ENCODE measurements at places on chromosomes 3 and 15. TPM values are rescaled to one million over a fixed set of nuclear protein-coding genes. Genes with fewer than 3 reads are reported as not detected.

- DNase-seq = no peak
These were observed 112.2 kb downstream of the OXNAD1 start for GRCh38 chr3:16377196-16377595.

DNA sequence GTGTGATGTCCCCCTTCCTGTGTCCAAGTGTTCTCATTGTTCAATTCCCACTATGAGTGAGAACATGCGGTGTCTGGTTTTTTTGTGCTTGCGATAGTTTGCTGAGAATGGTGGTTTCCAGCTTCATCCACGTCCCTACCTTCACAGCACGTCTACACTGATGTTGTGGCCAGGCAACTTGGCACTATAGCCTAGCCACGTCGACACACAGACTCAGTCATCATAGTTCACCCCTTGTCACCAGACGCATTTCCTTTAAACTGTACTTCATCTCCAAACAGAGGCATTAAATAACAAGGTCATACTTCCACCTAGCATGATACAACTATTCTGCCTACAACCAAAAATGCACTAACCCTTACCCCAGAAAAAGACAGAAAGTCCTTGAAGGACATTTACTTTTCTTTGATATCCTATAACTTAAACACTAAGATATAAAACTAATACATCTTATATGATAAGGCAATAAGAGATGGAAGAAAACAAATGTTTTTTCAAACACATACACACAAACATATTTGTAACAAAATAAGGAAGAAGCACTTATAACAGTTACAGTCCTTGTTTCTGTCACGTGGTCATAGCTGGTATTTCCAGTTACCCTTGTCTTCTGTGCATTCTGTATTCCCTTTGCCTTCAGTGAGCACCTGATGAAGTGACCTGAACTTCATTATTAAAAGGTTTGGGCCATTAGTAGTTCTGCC lies 121.4 kb downstream of the KLF13 start:
- DNase-seq = no peak

DNA sequence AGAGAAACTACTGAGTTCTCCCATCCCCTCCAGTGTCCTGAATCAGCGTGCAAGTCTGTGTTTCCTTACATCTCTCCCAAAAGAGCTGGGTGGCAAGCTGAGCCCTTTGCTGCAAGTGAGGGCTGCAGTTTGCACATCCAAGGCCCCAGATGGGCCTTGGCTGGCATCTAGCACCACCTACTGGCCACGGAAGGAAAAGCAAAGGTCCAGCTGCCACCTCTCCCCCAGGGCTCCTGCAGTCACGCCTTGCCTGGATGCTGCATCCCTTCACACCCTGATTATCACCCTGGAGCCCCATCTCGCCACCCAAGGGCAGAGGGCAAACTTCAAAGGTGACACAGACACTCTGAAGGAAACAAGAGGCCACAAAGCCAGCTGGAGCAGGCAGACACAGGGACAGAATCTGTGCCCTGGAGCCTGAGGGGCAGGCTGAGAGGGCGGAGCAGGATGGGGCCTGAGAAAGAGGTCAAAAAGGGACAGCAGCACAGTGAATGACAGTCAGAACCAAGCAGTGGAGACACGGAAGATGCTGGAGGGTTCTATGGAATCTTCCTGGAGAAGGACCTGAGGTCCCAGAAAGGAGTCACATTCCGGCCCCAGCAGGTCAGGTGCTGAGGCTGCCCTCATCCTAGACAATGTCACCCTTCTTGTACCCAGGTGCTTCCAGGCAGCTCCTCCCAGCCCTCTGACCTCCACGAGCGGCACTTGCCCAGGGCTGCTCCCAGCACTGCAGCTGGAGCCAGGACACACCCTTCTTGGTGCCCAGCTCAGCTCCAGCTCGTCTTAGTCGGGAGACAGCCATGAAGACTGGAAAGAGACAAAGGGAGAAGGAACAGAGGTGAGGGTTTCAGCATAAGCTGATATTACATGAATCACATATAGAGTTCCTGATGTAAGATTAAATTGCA lies 18.3 kb upstream of the NTRK3 start:
- peak; percentile 81 for DNase-seq

DNA sequence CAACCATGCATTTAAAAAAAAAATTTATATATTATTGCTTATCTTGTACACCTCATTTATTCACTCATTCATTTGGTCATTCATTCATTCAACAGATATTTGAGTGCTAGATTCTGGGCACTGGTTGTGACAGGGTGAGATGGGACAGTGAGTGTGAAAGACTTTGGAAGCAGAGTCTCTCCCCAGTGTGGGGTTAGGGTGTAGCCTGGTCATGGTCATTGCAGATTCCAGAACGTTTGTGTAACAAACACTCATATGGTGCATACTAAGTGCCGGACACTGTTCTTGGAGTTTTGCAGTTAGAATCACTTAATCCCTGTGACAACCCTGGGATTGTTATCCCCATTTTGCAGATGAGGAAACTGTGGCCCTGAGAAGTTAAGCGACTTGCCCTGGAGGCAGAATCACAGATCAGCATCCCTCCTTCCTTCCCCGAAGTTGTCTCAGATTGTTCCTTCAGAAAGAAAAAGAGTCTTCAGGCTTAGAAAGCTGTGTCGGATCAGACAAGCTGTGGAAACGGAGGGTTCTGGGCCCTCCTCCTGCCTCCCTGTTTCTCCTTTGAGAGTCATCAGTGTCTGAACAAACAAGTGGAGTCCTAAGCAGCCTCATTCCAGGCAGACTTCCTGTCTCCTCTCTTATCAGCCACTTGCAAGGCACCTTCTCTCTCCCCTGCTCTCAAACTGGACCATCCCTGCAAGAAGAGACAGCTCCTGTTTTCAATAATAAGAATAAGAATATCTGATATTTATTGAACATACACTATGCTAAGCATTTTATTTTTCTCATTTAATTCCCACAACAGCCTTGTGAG lies 6.3 kb downstream of the LOXL1 start:
- DNase-seq = no peak

GRCh38 chr15:74781431-74782258 lies at the start of gene CSK:
Gene CSK (plus strand): TSS chr15:74782080. CDS start chr15:74798298, 16,218 bp downstream.
- DNase-seq = peak; percentile 90

GRCh38 chr3:50534681-50535330 lies 31.4 kb upstream of the CACNA2D2 start:
- no peak for DNase-seq

- DNase-seq = no peak
These were observed 34.2 kb upstream of the MTMR14 start for GRCh38 chr3:9615003-9615628.

DNA sequence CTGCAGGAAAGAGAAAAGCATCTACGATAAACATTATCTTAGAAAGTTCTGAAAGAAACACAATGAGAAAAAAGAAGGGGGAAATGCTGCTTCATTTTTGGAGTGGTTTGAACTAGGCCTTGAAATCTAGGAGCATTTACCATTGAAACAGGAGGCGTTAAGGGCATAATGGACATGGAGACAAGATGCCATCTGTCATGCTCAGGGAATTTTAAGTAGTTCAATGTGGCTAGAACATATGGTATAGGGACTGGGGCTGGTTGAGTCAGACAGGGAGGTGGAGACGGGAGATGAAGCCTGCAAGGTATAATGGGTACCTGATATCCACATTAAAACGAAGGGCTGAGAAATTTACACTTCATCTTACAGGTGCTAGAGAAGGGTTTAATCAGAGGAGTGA lies 10.4 kb upstream of the PLAAT1 start:
- no peak for DNase-seq

GRCh38 chr15:24898715-24899272 lies 56.0 kb upstream of the SNRPN start:
- DNase-seq = peak; percentile 70

- DNase-seq = no peak
These were observed 189.6 kb upstream of the MLF1 start for GRCh38 chr3:158381262-158381868.

DNA sequence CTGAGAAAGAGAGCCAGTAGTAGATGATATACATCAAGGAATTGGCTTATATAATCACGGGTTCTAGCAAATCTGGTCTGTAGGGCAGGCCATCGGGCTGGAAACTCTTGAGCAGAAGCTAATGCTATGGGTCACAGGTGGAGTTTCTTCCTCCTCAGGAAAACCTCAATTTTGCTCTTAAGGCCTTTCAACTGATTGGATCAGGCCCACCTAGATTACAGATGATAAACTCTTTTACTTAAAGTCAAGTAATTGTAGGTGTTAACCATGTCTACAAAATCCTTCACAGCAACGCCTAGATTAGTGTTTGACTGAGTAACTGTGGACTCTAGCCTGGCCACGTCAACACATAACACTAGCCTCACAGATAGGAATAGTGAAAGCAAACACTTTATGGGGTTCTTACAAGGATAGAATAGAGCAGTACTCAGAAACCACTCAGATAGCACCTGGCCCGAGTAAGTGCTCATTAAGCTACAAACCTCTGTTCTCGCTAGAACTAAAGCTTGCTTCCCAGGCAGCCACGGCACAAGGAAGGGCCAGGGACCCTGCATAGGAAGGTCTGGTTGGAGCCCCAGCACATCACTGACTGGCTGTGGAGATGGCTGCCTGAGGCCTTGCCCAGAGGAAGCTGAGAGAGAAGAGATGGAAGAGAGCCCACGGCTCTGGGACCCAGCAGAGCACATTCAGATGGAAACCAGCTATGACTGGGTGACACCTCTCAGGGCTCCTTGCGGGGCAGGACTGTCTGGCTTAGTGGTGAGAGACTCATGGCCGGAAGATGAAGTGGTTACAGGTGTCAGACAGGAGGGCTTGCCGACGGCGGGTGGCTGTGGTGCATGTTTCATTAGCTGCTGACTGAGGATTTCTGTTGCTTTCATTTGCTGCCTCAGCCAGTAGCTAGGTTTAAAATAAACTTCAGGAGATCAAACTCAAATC lies 202.5 kb upstream of the TLE3 start:
- no peak for DNase-seq

DNA sequence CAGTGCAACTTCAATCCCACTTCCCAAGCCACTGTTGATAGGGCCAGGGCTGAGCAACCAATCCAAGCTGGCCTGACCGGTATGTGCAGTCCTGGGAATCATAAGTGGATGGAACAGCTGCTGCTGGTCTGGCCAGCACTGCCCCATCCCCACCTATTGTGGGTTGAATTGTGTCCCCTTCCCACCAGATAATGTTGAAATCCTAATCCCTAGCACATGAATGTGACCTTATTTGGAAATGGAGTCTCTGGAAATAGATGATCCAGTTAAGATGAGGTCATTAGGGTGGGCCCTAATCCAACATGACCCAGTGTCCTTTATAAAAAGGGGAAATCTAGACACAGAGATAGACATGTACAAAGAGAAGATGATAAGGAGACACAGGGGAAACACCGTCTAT lies 13.7 kb upstream of the PDIA5 start:
- no peak for DNase-seq

DNA sequence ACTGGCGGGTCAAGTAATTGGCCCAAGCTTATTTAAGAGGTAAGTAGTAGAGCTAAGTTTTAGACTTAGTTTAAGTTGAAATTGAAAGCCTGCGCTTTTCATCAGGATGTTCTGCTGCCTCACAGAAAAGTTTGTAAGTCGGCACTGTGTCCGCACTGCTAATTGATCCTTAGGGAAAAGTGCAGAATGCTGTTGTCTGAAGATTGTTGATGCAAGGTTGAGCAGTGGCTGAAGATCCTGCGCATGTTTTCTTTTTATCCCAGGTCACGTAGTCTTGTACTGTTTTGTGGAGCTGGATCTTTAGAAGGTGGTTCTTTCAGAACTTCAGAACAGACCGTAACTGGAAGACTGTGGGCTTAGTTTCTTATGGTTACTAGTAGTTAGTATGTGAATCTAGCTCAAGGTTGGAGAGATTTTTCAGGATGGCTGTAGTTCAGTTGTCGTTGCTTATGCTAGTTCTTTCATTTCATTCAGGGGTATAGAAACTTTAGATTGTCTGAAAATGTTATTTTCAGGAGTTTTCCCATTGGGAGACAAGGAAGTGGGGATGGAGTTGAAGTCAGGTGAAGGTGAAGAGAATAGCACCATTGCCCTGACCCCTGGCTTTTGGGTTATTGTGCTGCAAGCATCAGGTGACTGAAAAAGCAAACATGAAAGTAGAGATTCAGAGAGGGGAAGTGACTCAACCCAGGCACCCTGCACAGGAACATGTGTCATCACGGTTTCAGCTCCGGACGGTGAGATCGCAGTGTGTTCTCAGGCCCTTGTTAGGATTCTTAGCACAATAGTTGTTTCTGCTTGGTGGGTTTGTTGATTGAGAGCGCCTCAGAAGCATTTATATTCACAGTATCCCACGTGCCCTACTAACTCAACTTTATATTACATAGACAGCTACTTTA lies 32.8 kb downstream of the AKAP13 start:
- DNase-seq = no peak

GRCh38 chr3:195549931-195550519 lies 6.9 kb upstream of the PPP1R2 start:
- no peak for DNase-seq

DNA sequence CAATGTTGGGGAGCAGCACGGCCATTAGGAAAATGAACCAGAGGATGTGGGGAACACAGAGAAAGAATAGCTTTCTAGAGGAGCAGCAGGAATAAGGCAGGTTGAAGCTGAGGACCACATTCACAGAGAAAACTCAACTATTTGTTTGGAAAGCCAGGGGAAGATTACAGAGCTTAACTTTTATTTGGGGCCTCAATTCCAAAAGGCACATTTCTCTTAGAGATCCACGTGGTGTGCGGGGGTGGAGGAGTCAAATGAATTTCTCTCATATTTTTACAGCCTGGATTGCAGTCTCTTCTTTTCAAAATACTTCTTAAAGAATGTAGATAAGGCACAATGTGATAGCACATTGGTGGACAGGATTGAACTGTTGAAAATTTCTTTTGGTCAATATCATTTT lies 253.7 kb downstream of the ROBO1 start:
- DNase-seq = no peak

DNA sequence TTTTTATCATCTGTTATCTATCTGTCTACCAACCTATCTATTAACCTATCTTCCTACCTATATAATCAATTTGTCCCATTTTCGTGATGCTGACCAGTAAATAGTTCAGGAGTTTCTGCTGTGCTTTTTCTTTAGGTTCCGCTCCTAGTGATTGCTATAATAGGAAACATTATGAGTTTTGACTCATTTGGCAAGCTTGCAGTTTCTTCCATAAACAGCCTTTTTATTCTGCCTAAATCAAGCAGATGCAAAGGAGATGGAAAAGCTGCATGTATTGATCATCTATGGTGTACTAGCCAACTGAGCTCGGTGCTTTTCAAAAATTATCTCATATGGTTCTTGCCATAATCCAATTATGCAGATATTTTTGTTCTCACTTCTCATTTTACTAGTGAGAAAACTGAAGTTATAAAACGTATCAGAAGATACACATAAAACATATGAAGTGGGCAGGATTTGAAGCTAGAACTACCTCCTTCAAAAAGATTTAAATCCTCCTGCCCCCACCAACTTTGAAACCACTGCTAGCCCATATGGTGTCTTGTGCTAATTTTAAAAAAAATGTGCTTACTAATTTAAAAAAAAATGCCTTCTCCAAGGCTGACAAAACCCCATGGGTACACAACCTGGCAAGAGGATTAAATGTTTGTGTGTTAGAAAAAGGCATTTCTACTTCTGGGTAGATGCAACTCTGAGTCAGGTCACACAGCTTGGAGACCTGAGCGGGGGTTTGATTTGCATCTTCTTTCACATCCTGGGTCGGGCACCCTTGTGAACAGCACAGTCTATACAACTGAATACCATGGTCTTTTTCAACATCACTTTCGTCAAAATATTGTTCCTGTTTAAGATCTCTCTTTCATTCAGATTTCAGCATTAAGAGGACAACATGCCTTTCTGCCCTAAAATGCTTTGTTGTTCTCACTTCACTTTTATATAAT lies 267.0 kb downstream of the CHL1 start:
- no peak for DNase-seq

Gene TMEM108
- 4.8 TPM for total RNA-seq

Gene SMCO1
- not detected for total RNA-seq

Gene CTXN2
- total RNA-seq = 0.60 TPM

Gene TMEM207
- not detected for total RNA-seq

Gene CACNA1D
- 0.25 TPM for total RNA-seq

Gene SLC27A2
- total RNA-seq = 2.1 TPM

Gene RETNLB
- total RNA-seq = not detected

Data from neural progenitor cell (in vitro differentiated cells).